ENCODE measurements at places on chromosomes 2 and 18.

DNA sequence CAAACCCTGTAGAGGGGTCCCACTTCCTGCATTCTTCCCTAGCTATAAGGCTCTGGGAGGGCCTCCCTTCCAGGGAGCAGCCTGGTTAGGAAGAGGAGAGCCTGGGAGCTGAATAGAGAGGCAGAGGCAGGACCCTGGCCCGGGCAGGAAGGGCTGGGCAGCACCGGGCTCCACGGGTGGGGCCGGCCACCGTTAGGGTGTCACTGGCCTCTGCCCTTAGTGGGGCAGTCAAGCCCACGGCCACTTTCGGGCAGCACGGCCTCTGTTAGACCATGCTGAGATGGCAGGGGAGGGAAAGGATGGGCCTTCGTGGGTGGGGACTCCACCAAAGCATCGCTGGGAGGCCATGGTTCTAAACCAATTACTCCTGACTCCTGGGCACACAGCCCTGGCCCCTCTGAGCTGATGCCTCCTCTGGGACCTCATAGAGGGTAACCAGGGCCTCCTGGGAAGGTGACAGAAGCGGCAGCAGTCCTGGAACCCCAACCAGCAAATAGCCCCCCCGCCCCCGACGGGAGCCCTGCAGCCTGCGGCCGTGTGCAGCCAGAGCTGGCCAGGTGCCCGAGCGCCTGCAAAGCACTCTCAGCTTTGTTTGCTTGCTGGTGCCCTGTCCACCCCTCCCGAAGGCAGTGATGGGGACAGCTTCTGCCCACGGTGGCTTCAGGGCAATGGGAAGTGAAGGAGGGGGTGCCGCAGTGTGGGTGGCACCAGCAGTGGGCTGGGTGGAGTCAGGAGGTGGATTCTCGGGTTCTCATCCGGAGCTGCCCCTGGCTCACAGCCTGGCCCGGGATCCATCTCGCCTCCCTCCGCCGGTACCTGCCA lies 16.3 kb upstream of the HPCAL1 start:
- no peak for DNase-seq

DNA sequence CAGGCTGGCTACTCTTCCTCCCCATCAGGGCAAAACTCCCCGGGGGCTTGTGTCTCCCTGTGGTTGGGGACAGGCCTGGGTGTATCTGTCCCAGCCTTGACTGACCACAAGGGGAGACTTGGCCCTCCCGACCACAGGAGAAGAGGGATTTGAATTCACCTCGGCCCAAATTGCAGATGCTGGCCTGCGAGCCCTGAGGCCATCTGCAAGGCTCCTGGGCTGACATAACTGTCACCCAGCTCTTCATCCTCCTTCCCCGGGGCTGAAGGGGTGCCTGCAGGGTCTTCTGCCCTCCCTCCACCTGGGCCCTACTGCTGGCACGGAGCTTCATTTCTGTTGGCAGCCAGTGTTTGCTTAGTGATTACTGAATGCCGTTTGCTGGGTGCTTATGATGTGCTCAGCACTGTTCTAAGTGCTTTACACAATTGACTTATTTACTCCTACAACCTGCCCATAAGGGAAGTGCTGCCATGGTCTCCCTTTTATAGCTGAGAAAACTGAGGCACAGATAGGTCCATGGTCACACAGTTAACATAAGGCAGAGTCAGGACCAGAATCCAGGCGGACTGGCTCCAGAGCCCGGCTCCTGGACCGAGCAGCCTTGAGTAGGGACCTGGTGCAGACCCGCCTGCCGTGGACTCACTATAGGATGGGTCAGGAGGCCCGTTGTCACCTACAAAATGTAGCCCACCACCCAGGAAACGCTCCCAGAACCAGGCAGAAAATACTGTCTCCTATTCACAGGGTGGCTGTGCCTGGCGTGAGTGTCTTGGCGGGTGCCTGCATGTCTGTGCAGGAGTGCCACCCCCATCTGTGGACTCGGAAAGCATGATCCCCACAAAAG lies 18.9 kb downstream of the STEAP3 start:
- no peak for DNase-seq

DNA sequence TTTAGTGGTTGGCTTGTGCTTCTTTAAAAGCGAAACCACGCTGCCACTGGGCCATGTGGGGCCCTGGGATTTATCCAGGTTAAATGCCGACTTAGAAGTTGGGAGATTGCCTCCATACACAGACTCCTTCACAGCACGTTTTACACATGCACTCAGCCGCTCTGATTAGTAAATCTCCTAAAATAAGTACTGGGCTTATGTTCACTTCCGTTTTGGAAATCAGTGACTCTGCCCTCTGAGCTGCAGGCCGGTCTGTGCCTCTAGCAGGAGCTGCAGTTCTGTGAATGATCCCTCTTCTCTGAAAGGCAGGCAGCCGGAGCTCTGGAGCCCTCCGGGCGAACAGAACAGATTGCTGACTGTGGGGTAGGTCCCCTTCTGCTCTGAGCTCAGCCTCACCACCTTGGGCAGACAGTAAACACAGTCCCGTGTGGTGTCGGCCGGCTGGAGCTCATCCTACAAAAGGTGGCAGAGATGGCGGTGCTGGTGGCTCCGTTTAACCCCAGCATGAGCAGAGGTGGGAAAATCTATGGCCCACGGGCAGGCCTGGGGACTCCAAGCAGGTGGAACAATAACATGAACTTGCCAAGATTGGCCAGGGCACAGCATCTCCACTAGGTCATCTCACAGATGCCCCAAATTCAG lies 9.8 kb upstream of the RAB17 start:
- no peak for DNase-seq

DNA sequence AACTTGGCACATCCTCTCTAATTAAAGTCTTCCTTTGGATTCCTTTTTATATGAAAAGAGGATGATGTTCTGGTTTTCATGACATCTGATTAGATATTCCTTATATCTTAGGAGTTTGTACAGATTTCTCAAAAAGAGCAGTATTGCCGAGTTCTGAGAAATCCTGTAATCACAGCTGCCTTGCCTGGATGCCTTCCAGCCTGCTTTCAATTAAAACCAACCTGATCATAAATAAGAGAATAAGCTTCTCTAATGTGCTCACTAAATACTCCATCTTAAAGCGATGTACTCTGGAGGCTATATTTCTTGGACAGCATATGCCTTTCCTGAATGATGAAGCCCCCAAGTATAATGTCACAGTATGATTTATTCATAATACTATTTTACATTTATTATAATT lies 1203.8 kb upstream of the PIK3C3 start:
- no peak for DNase-seq

DNA sequence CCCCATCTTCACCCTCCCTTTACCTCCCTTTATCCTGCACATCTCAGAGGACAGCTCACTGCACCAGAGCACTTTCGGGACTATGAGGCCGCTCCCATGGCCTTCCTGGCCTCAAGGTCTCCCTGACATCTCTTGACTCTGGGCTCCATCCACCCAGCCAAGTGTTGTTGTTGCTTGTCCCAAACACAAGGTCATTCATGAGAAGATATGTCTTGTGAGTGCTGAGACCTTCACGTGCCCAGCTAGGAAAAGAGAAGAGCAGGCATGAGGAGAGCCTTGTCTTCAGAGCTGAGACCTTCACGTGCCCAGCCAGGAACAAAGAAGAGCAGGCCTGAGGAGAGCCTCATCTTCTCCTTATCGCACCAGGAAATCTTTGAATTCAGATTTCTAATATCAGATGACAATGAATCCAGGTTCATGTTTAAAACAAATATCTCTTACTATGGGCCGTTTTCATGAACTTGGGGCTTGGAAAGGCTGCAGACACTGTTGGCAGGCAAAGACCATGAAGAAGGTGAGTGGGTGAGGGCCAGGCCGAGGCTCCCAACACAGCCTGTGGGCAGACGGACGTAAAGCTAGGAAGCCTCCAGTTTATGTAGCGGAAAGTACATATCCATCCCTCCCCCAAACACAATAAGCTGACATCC lies 256.1 kb downstream of the NDUFA10 start:
- DNase-seq = no peak

DNA sequence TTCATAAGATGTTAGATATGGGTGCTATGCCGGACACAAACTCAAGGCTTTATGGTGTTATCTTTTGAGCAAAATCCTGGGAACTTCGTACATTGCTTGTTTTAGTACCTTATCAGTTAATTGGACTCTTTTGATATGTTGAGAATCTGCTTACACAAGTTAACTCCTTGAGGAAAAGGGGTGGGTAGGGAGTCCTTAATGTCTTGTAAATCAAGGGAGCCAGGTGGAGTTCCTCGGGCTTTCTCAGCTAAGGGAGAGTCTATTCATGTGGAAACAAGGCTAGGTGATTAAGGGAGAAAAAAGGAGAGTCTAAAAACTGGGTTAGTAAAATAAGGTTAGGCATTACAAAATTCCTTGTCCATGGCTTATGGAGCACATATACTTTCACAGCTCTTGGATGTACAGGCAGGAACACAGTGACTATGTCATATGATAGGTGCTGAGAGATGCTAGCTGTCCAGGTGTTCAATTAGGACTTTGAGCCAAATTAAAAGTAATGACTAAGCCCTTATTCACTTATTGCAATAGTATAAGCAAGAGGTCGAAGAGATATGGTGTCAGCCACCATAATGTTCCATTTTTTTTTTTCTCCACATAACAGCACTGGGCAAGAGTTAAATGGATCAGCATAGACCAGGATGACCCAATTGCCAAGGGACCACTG lies 59.5 kb upstream of the DYNAP start:
- DNase-seq = no peak

- DNase-seq = no peak
Measured at GRCh38 chr2:127621981-127622431, 23.9 kb upstream of the GPR17 start.

- no peak for DNase-seq
Measured at GRCh38 chr18:62324181-62324828, 805 bp upstream of the TNFRSF11A start.

DNA sequence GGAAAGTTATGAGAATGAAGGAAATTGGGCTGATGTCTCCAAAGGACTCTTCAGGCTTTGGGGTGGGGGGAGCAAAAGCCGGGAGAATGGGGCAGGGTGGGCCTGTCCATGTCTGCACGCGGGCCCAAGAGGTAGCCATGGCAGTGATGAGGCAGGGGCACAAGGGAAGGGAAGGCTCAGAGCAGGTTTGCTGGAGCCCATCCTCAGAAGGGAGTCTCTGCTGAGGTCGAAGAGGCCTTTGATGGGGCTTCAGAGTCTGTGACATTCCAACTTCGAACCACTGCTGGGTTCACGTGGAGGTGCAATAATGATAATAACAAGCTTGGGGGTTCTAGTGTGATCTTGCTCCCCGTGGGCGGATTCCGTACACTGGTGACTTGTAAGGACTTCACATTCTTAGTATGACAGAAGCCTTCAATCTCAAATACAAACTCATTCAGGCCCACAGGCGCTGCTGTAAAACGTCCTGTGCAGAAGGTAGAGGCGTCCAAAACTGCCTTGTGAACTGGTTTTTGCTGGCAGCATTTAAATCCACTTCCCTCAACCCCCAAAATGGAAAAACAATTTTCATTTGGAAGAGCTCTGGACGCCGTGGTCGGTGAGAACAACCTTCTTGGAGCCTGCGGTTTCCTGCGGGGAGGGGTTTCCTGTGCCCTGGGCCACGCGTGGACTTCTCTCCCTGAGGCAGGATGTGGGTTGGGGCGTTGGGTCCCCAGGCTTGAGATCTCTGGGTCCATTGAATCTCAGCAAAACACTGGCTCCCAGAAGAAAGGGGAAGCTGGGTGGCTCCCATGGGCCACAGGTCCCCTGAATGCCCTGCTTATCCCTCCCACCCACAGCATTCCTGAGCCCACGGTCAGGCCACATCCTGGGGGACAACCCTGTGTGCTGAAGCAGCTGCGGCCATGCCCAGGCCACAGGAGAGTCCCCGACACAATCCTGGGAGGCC lies 151.0 kb downstream of the TPO start:
- no peak for DNase-seq

DNA sequence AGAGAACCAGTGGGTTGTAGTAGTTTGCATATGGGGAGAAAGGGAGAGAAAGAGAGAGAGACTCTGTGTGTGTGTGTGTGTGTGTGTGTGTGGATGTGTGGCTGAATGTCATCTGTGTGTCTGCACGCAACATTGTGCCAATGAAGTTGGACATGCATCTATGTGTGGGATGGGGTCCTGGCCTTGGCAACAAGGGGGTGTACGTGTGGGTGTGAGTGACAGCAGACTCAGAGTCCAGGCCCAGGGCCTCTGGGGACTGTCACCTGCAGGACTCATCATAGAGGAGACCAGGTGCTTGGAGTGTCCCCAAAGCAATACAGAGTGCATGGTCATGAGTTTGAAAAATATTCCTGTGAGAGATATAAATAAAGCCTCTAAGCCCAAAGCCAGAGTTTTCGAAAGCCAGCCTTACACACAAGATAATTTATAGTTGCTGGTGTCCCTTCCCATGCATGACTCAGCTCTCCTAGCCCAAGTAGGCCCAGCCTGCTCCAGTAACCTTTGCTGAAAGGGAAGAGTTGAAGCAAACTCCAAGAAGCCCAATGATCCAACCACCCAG lies 59.9 kb downstream of the TNP1 start:
- DNase-seq = no peak

DNA sequence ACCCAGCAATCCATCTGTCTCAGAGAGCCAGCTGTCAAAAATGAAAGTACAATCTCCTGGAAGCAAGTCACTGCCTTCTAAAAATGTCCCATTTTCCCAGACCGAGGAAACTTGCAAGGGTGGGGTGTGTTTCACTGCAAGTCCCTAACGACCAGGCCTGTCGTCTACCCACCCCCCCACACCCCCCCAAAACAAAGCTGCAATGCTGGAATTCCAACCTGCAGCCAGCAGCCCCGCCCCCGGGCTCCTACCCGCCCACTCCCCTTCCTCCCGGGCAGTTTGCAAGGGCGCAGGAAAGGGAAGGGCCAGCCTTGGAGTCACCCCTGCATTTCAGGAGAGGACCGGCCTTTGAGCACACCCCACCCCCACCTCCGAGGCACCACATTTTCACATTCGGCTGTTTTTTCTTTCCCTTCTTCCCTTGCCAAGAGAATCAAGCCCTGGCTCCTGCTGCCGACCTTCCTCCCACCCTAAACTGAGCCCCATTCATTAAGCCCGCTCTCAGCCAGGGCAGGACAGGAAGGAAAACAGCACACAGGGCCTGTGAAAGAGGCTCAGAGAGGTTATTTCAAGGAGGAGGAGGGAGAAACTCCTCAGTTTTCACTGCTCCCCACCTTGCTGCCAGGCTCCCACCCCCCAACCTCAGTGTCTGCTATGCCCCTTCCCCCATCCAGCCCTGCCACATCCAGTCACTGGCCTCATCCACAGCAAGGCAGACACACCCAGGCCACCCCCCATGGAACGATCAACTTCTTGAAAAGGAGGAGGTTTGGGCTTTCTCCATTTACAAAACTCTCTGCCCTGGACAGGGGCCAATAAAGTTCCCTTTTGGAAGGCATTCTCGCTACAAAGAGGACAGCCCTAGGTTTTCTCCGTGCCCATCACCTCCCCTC lies 11.3 kb downstream of the SMAD7 start:
- DNase-seq = no peak

GRCh38 chr2:48471048-48471474 lies 58.9 kb upstream of the STON1 start:
- no peak for DNase-seq

All from stimulated activated naive CD8-positive, alpha-beta T cell treated with anti-CD3 and anti-CD28 coated beads, Interleukin-15, Interleukin-2, amounts not matched to agents 100 U/mL and 50 U/mL, for 24 hours (primary cell).